ENCODE measurements at places on chromosomes 12 and 14.

GRCh38 chr12:9179781-9180180 is 28.4 kb downstream of the PZP start:
- DNase-seq, result no peak

DNA sequence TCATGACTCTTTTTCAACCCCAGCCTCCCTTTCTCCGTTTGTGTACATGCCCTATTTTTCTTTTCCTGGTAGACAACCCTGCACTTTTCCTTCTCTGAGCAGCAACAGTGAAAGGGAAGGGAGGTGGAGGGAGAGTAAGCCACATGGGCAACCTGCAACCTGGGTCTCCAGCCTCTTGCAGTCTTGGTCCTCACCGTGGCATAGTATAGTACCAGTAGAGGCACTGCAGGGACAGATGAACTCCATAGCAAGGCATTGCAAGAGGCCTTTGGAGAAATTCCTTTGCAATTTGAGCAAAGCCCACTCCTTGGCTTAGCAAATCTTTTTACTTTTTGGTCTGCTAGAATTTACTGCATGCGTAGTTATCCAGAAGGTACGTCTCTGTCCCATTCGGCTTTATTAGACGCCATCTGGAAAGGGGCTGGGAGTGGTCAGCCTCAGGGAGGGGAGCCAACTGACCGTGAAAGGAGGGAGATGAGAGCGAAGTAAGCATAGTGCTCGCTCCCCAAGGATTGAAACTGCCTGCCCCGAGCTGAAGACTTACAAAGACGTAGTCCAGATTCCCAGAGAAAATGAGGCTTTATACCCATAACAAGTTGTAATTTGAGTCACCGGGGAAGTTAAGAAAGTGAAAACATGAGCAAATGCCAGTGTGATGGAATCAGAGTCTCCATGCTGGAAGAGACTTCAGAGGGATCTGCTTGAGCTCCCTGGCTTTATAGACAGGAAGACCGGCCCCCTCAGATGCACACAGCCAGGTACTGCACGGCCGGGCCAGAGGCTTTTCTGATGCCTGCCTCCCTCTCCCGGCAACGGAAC is 332.0 kb downstream of the CACNA1C start:
- no peak for DNase-seq

- no peak for DNase-seq
These were observed 62.9 kb upstream of the VSX2 start for GRCh38 chr14:74176400-74176793.

DNA sequence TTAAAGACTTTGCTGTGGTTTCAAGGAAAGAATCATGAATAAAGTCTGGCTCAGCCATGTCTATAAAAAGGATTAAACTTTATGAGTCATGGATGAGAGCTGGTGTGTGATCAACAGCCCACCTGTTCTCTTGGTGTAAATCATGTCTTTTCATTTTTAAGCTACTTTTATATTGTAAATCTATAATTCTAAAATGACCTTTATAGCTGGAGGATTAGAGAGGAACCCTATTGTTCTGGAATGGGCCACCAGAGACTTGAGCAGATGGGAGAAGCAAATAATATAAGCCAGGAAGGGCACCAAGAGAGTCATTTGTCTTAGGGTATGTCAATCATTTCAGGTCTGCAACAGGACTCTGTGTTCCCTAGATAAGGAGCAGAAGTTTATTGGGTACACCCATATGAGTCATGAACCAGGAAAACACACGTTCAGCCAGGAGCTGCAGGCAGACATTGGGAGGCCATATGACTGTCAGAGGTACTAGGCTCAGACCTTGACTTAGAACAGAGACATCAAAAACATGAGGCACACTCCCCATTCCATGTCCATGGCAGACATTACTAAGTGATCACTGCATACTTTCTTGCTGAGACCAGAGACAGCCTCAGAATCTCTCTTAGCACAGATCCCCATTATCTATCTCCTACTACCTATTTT is 49.3 kb downstream of the NDUFA12 start:
- no peak for DNase-seq

- DNase-seq, result peak; percentile 31
These were observed 15.1 kb downstream of the RNF41 start for GRCh38 chr12:56206452-56207166.

- DNase-seq, result no peak
These were observed 9.6 kb upstream of the TMEM30B start for GRCh38 chr14:61290701-61291100.

GRCh38 chr12:51036279-51036678 is 10.1 kb upstream of the SLC11A2 start:
- DNase-seq, result no peak

GRCh38 chr12:90234472-90234871 is 525.8 kb upstream of the ATP2B1 start:
- no peak for DNase-seq

GRCh38 chr14:79699206-79699605 is 512.1 kb downstream of the DIO2 start:
- no peak for DNase-seq

GRCh38 chr12:66129934-66130266 is 650 bp downstream of the LLPH start:
- DNase-seq, result no peak

GRCh38 chr12:47131011-47131410 is 51.3 kb upstream of the AMIGO2 start:
- DNase-seq, result no peak

DNA sequence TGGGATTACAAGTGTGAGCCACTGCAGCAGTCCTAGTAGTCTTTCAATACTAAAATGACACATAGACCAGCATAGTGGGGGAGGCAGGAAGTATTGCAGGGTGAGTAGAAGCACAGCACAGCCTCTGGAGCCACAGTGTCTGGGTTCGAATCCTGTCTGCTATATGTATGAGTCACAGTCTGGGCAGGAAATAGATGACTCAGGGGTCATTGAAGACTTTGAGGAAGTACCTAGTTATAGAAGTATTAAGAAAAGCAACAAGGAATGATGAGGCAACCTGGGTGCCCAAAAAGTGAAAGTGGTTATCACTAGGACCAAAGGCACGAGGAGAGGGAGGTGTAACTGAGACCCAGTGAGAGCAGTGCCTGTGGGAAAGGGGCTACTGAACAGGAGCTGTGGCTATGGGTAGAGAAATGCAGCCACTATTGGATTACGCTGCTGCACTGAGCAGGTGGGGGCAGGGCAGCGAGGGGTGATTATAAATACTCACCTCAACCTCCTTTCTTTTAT is 124.0 kb downstream of the PDE3A start:
- no peak for DNase-seq
